A375 (cell line): ENCODE measurements at places on chromosomes 4 and X. TPM values are rescaled to one million over a fixed set of nuclear protein-coding genes. Genes with fewer than 3 reads are reported as not detected.

TAF7L gene
- not detected in 2 replicates for total RNA-seq

NUDT10 gene
- total RNA-seq, result 0.15 and 0.19 TPM in 2 replicates

UGDH gene
- 23.6 and 36.9 TPM in 2 replicates for total RNA-seq

CXorf58 gene
- not detected in 2 replicates for total RNA-seq

SLC10A4 gene
- total RNA-seq, result 0.53 TPM in 2 replicates

IGFBP7 gene
- 136 and 168 TPM in 2 replicates for total RNA-seq

WNK3 gene
- total RNA-seq, result 0.08 and 0.64 TPM in 2 replicates

TMSB15C gene
- 0.53 and 0.56 TPM in 2 replicates for total RNA-seq

MAGED4 gene
- 0.08 and 0.32 TPM in 2 replicates for total RNA-seq

TRIM2 gene
- 60.8 and 70.5 TPM in 2 replicates for total RNA-seq

OPRPN gene
- total RNA-seq, result not detected in 2 replicates

AADAT gene
- 9.4 and 10.3 TPM in 2 replicates for total RNA-seq
